ENCODE measurements at places on chromosomes 2 and 18.

- no peak for DNase-seq
These were observed 112.8 kb downstream of the UPP2 start for GRCh38 chr2:158214431-158214830.

- DNase-seq: no peak
These were observed 55.2 kb downstream of the ZEB2 start for GRCh38 chr2:144464730-144465129.

- DNase-seq: peak; percentile 20
These were observed 256.8 kb downstream of the RNF152 start for GRCh38 chr18:61635901-61636528.

GRCh38 chr2:176117162-176117822, 714 bp downstream of the HOXD10 start:
- DNase-seq: no peak

- no peak for DNase-seq
These were observed 50.6 kb downstream of the TANC1 start for GRCh38 chr2:159019021-159019420.

DNA sequence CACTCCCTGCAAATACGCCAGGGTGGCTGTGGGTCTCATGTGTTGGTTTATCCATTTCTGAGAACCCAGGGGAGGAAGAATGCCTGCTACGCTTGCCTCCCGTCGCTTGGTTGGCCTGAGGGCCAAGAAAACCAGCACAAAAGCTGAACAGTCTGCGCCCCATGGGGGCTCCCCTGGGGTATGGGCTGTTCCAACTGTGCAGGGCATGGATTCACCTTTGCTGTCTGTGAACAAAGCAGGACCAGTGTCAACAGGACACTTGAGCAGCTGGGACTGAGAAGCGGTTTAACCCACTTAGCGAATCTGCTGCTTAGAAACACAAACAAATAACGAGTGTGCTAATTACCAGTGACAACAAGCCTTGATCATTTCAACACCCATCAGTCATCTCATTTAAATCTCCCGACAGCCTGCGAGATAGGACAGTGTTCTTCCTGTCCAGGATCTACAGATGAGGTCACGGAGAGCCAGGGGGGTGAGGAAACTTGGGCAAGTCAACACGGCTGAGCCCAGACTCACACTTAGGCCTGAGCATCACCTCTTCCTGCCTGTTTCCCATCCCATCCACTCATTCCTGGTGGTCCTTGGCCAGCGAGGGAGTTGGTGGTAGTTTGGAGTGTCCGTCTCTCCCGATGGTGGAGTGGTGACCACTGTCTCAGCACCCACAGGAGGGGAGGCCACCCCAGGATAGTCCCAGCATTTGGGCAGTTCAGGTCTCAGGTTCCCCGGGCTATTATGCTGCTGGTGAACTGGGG, 111.6 kb upstream of the HAAO start:
- DNase-seq: no peak

DNA sequence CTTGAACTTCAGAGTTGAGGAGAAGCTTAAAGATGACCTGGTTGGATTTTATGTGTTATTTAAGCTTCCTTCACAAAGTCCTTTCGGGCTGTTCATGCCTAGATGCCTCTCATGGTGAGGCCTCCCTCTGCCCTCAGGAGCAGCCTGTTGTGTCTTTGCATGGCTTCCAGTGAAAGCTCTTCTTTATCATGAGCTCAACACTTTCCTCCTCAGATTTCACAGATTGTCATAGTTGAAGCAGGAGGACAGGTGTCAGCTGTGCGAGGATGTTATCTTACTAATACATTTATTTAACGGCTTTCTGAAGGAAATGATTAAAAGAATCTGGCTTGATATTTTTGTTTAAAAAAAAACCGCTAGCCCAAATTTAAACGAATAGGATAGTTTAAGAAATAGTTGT, 48.8 kb upstream of the ITSN2 start:
- DNase-seq: no peak

DNA sequence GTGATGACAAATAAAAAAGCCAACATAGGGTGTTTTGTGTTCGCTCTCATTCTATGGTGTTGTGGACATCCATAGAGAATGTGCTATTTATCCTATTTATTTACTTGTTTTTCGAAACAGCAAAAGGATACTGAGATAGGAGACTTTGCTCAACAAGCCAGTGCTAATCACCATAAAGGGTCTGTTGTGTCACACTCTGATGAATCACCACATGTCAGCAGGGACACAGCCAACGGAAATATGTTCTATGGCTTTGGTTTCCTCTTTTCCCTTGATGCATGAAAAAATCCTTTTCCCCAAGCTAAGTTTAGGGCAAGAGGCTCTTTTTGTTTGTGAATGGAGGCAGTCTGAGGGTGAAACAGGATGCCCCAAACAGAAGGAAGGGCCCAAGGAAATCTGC, 154.3 kb downstream of the RNF152 start:
- no peak for DNase-seq

GRCh38 chr2:158021226-158021625, 80.5 kb upstream of the UPP2 start:
- DNase-seq: no peak
